ENCODE measurements at places on chromosomes 3 and 15. TPM values are rescaled to one million over a fixed set of nuclear protein-coding genes. Genes with fewer than 3 reads are reported as not detected.
A peak's percentile ranks its signal among the peaks of the same experiment; 100 is the strongest.

DNA sequence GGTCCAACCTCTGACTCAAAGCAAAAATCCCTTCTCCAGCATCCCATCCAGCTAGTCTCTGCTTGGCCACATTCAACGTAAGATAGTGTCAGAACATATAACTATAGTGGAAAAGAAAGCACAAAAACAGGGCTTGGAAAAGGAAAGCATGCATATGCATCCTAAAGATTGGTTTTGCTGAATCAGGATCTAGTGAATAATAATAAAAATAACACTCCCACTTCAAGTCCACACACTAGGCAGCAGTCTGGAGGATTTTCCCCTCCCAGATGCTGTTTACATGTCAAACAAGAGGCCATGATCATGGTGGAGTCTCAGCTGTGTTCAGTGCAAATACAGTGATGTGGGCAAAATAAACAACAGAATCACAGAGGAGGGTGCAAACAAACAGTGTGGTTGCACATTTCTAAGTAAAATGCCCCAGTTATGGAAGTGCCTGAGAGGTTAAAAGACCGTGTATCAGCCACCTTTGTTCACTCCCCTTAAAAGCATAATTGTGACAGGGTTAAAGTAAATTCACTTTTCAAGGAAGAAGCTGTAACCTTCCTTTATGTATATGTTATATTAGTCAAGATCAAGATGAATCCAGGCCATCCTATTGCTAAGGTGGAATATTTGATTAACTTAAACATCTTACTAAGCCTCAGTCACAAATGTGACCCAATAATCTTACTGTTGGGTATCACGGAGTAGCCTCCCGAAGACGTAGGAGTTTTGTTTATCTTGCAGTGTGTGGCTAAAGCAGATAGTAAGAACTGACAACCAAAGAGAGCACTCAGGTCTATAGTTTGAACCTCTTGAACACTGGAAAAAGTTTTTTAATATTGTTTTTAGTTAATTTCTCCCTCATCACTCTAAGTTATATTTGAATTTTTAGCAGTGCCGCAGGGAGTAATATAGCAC, 424.5 kb downstream of the SOX2 start:
- no peak overlapping the region for H3K27ac ChIP-seq
- H3K4me3 ChIP-seq: no peak overlapping the region
- no peaks in the 10 kb centered on the region for H3K36me3 ChIP-seq
- no peak for DNase-seq

- H3K4me3 ChIP-seq: no peak overlapping the region
- H3K27ac ChIP-seq: no peak overlapping the region
- no peaks in the 10 kb centered on the region for H3K36me3 ChIP-seq
Measured at GRCh38 chr3:12231431-12231830, 57.4 kb upstream of the PPARG start.

DNA sequence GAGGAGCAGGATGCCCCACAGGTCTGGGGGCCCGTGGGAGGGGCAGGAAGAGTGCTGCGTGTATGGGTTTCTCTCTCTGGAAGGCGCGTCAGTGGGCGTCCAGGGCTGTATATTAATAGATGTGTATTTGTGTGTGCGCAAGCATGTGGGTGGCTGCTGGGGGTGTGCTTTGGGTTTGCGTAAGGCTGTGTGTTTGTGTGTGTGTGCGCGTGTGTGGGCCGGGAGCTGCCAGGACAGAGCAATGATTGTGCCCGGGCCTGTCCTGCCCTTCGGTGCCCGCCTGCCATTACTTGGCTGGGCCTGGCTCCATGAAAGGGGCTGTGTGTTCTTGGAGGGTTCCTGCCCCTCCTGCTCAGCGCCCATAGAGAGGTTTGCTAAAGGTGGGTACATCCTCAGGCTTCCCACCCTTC, 16.3 kb downstream of the CSPG4 start:
- H3K4me1 ChIP-seq: peaks cover 56% of the 10 kb centered on the region
- DNase-seq: no peak
- H3K27me3 ChIP-seq: no peaks in the 10 kb centered on the region
- no peak overlapping the region for H3K4me3 ChIP-seq

GRCh38 chr15:62389885-62390790, 225.1 kb upstream of the C2CD4B start:
- no peaks in the 10 kb centered on the region for H3K36me3 ChIP-seq
- DNase-seq: peak; percentile 77
- peak within 1 kb of the TSS; percentile 85 for H3K4me3 ChIP-seq
- H3K4me1 ChIP-seq: peaks cover 10% of the 10 kb centered on the region

GRCh38 chr15:34248190-34248589, 23.4 kb downstream of the EMC4 start:
- no peaks in the 10 kb centered on the region for H3K4me1 ChIP-seq
- no peaks in the 10 kb centered on the region for H3K27me3 ChIP-seq
- no peak overlapping the region for H3K27ac ChIP-seq
- no peaks in the 10 kb centered on the region for H3K36me3 ChIP-seq
- no peak for DNase-seq
- no peak overlapping the region for H3K4me3 ChIP-seq

- no peak overlapping the region for H3K4me3 ChIP-seq
- no peak overlapping the region for H3K27ac ChIP-seq
- no peaks in the 10 kb centered on the region for H3K36me3 ChIP-seq
- no peaks in the 10 kb centered on the region for H3K27me3 ChIP-seq
- H3K4me1 ChIP-seq: no peaks in the 10 kb centered on the region
Measured at GRCh38 chr3:162287600-162287999, 791.0 kb downstream of the OTOL1 start.

GRCh38 chr15:66071921-66072295, 181.6 kb downstream of the MEGF11 start:
- DNase-seq: no peak
- no peak overlapping the region for H3K27ac ChIP-seq
- no peak overlapping the region for H3K4me3 ChIP-seq
- no peaks in the 10 kb centered on the region for H3K36me3 ChIP-seq
- no peaks in the 10 kb centered on the region for H3K4me1 ChIP-seq

DNA sequence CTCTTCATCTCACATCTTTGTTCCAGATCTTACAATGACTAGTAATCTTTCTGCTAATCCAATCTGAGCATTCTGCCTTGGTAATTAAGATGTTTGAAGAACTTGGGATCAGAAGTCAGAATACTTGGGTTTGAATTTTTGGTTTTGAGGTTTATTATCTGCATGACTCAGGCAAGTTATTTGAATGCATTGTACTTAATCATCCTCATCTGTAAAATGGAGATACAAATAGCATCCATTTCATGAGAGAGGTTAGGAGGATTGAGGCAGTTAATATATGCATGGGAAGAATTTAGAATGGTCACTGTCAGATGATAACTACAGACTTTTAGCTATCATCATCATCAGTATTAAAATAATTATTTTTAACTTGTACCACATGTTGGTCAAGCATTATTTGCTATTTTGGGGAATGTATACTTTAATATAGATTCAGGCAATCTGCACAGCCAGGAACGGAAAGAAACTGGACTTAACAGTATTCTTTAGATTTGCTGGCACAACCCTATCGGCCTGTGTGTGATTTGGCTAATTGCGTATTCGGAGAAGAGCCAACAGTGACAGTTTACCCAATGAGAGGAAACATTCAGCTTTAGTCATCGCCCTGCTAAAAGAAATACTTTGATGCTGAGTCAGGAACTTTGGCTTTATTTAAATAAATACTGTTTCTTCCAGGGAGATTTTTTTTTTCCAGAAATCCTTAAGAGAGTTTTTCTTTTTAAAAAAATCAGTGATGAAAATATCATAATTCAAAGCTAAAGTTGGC, 600.0 kb downstream of the ROBO1 start:
- H3K36me3 ChIP-seq: no peaks in the 10 kb centered on the region
- DNase-seq: peak; percentile 98
- H3K27me3 ChIP-seq: no peaks in the 10 kb centered on the region
- peak overlapping the region; percentile 37 for H3K27ac ChIP-seq

DNA sequence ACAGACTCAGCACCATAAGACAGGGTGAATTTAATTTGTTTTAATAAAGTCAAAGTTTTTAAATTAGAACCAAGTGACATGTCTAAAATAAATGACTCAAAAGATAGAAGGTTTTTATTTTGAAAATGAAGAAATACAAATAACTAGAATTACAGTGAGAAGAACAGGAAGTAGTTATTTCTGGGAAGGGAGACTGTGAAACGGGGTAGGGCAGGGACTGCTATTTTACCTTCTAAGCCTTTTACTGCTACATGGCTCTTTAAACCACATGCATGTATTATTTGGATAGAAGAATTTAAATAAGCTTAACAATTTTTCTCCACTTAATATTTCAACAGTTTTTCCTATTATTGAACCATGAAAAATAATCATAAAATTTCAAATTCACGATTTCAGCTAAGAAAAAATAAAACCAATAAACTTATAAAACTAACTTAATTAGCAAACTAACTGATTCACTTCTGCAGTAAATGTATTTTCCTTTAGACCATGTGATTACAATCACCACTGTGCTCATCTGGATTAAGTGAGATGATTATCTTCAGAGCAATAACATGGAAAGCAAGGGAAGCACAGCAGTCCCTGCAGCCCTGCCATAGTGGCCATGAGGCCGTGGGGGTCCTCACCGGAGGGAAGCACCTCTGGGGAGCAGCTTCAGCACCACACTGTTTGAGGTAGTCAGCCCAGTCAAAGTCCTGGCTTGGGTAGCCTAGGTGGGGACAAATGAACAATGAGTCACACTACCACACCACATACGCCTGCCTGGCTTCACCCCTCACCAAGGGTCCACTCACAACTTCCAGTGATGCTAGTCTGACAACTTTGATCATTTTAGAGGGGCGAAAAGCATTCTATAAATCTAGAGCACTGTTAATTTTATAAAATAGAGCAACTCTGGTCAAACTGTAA, 28.3 kb upstream of the STIMATE start:
- no peak for DNase-seq
- H3K4me1 ChIP-seq: no peaks in the 10 kb centered on the region
- H3K27ac ChIP-seq: no peak overlapping the region
- H3K27me3 ChIP-seq: no peaks in the 10 kb centered on the region
- no peaks in the 10 kb centered on the region for H3K36me3 ChIP-seq
- H3K4me3 ChIP-seq: no peak overlapping the region

GRCh38 chr3:55556619-55557537, 69.8 kb upstream of the WNT5A start:
- H3K27me3 ChIP-seq: no peaks in the 10 kb centered on the region
- DNase-seq: no peak
- H3K4me3 ChIP-seq: no peak overlapping the region
- H3K27ac ChIP-seq: no peak overlapping the region
- no peaks in the 10 kb centered on the region for H3K4me1 ChIP-seq

DNA sequence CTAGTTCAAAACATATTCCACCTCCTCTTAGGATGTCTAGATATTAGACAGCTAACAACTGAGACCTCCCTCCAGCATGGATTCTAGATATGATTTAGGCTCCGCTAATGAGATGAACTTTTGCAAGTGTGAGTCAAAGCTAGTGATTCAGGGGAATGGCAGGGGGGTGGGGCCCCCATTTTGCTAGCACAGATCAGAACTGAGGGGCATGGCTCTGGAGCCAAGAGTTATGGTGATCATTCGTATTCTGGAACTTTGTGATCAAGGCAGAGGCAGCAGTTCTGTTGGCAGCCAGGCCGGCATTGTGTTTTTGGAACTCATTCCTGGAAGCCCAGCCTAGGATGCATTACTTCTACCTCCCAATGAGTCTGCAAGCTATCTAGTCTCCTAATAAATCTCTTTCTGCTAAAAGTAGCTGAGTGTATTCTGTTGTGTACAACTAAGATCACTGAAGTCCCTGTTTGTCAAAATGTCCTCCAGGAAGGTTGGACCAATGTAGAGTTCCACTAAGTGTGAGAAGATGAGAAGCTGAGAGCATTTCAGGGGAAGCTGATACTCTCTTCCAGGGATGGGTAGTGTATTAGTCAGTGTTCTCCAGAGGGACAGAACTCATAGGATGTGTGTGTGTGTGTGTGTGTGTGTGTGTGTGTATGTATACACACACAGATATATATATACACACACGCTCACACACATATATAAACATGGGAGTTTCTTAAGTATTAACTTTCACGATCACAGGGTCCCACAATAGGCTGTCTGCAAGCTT, 312.7 kb downstream of the TLE3 start:
- H3K27me3 ChIP-seq: no peaks in the 10 kb centered on the region
- no peaks in the 10 kb centered on the region for H3K36me3 ChIP-seq
- peak; percentile 65 for DNase-seq
- no peak overlapping the region for H3K27ac ChIP-seq
- H3K4me1 ChIP-seq: no peaks in the 10 kb centered on the region

- no peak overlapping the region for H3K4me3 ChIP-seq
- H3K27ac ChIP-seq: no peak overlapping the region
- H3K36me3 ChIP-seq: no peaks in the 10 kb centered on the region
- no peaks in the 10 kb centered on the region for H3K4me1 ChIP-seq
Measured at GRCh38 chr3:198113206-198114053, 153.4 kb downstream of the LMLN start.

DNA sequence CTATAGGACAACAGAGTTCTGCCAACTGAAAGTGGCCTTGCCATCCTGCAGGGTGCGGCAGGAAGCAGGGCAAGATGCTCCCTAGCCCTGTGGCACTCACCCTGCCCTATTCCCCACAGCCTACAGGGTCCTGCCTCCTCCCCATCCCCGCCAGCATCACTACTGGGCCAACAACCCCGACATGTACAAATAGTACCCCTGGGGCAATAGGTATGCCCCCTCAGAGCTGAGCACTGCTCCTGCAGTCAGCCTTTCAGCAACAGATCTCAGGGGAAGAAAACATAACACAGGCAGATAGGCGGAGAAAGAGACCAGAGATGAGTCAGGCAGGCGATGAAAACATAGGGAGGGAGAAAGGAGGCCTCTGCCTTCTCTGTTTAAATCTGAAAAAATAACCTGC, 74.7 kb downstream of the XXYLT1 start:
- no peak overlapping the region for H3K4me3 ChIP-seq
- peak overlapping the region; percentile 29 for H3K27ac ChIP-seq
- no peaks in the 10 kb centered on the region for H3K36me3 ChIP-seq
- no peaks in the 10 kb centered on the region for H3K27me3 ChIP-seq
- DNase-seq: peak; percentile 63
- peaks cover 10% of the 10 kb centered on the region for H3K4me1 ChIP-seq

- no peak overlapping the region for H3K4me3 ChIP-seq
- H3K4me1 ChIP-seq: no peaks in the 10 kb centered on the region
- no peak overlapping the region for H3K27ac ChIP-seq
- peak; percentile 70 for DNase-seq
- H3K36me3 ChIP-seq: no peaks in the 10 kb centered on the region
- H3K27me3 ChIP-seq: no peaks in the 10 kb centered on the region
Measured at GRCh38 chr3:192038726-192039125, 577.8 kb downstream of the PYDC2 start.

DNA sequence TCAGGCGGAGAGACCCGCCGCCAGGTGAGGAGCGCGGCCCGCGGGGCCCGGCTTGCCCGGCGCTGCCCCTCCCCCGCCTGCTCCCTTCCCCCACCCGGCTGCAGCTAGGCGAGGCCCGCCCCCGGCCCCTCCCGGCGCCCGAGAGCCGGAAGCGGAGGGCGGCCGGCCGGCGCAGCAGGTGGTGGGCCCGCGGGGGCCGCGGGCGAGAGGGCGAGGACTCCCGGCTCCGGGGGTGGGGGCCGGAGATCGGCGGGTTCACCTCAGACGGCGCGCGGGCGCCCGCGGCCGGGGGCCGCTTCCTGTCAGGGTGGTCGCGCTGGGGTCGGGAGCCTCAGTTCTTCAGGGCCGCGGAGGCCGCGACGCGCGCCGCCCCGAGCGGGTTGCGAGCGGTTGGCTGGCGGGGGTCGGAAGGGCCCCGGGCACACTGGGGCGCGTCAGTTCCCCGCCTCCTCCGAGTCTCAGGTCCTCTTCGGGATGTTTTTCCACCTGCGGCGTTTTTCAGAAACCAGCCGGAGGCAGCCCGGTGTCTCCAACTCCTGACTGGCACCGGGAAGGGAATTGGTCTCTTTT, 395 bp downstream of the ZFAND6 start:
- H3K4me3 ChIP-seq: peak overlapping the region; percentile 75
- peaks cover 4% of the 10 kb centered on the region for H3K4me1 ChIP-seq
- H3K27ac ChIP-seq: peak overlapping the region; percentile 87

The CLDN11 gene
- 131 TPM for total RNA-seq

The SCAANT1 gene
- total RNA-seq: 1.7 TPM

The HGD gene
- under 0.01 TPM for total RNA-seq

The ALS2CL gene
- total RNA-seq: 19.7 TPM

The GORASP1 gene
- 27.2 TPM for total RNA-seq

All from fibroblast of lung (primary cell).